Stimulated activated naive CD4-positive, alpha-beta T cell treated with Interleukin-2 at 50 U/mL for 16 hours (primary cell): ENCODE measurements at places on chromosomes 5 and 9.
A peak's percentile ranks its signal among the peaks of the same experiment; 100 is the strongest.

GRCh38 chr9:136281421-136282271 is 22.2 kb downstream of the CCDC187 start:
- no peak for DNase-seq

GRCh38 chr5:68776381-68776780 is 317.4 kb upstream of the SLC30A5 start:
- no peak for DNase-seq

GRCh38 chr5:32193591-32193990 is 19.5 kb upstream of the GOLPH3 start:
- DNase-seq: no peak

- no peak for DNase-seq
These were observed 9.9 kb upstream of the B4GALT1 start for GRCh38 chr9:33177086-33177485.

DNA sequence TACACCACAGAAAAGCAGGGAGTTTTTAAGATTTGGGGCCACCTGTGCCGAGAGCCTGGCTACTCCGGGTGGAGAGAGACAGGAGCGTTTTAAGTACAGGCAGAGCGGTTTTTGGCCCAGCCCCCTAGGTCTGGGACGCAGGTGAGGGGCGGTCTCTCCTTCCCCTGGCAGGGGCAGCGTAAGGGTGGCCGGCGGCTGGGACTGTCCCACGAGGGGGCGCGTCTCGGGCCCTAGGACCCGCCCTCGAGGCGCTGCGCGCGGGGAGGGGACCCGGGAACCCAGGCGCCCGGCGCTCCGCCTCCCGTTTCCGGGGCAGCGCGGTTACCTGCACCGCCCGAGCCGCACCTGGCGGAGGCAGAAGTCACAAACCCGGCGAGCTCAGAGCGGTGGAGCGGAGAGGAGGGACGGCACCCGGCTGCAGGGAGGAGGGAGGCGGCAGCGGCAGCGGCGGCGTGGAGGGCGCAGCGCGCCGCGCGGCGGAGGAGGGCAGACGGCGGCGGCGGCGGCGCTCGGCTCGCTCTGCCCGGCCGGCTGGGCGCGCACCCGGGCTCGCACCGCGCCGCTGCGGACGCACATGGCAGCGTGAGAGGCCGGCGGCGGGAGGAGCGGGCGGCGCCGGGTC is at the start of gene WWC1:
Gene WWC1 (plus strand): TSS at position 304 of the 622 bp plus-strand sequence. CDS start 508 bp downstream, outside the sequence.
- peak; percentile 40 for DNase-seq

DNA sequence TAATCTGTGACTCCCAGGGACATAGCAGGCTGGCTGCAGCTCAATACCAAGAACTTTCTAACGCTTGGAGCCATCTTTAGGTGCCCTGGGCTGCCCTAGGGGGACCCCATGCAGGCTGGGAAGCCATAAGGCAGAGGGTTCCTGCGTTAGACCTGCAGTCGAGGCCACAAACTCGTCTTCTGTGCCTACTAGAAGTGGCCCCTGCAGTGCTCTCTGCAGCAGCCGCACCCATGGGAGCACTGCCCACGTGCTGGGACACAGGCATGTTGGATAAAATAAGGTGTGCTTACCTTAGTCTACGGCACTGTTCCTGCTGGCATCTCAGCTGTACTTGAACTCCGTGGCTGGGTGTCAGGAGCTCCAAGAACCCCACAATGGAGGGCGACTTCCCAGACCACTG is 9.4 kb downstream of the TOR1B start:
- DNase-seq: no peak

GRCh38 chr5:15421381-15421780 is 78.6 kb upstream of the FBXL7 start:
- DNase-seq: no peak

DNA sequence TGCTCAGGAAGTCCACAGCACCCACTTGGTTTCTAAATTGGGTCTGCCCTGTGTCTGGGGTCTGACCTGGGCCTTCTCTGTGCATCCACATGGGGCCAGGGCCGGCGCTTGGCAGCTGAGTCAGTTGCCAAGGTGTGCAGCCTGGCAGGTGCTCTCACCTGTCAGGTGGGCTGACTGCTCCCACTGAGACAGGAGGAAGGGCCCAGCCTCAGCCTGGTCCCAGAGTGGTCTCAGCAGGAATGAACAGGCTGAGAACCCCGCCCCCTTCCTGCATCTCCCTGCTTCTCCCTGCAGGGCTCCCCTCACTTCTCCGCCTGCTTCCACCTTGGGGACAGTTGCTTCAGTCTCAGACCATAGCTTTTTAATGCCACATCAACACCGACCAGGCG is 60.5 kb downstream of the BARX1 start:
- no peak for DNase-seq

DNA sequence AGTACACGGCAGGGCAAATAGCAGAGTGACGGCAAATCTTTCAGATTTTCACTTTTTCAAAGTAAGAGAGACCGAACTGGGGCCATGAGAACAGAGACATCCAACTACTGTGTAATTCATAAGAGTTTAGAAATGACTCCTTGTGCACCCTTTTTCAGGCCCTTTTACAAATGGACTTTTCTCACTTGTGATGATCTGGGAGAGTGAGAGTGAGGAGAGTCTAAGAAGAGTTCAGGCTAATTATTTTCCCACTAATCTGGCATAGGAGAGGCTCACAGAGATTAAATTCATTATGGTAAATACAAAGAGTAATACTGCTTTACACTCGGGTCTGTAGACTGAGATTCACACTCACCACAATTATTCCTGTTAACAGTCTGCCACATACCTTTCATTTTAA is 880 bp upstream of the CCNG1 start:
- no peak for DNase-seq

DNA sequence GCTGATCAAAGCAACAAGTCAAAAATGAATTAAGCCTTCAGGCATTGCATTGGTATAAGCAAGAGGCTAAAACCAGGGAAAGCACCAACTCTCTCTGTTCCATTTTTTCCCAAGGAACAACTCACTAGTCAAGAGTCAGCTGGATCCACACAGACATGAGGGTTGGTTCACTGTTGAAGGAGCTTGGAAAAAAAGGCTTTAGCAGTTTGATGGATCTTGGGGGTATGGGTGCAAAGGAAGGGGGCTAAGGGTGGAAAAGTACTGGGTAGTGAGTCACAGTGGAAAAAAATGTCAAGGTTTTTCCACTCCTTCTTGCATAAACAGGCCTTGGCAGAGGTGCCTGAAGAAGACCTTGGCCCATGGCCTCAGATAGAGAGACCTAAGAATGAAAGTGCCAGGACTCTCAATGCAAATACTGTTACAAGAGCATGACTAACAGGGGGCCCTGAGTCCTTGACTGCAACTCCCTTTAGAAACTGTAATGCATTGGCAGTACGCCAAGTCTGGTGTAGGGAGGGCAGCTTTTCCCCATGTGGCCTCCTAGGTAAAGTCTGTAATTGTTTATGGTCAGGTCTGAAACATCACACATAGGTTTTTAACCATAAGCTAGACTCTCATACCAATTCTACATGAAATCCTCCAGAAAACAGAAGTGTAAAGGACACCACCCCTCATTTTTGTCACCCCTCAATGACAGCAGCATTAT is 23.7 kb downstream of the ACTL7A start:
- DNase-seq: peak; percentile 2

- no peak for DNase-seq
These were observed 1350.1 kb upstream of the C9orf72 start for GRCh38 chr9:28923351-28923750.

DNA sequence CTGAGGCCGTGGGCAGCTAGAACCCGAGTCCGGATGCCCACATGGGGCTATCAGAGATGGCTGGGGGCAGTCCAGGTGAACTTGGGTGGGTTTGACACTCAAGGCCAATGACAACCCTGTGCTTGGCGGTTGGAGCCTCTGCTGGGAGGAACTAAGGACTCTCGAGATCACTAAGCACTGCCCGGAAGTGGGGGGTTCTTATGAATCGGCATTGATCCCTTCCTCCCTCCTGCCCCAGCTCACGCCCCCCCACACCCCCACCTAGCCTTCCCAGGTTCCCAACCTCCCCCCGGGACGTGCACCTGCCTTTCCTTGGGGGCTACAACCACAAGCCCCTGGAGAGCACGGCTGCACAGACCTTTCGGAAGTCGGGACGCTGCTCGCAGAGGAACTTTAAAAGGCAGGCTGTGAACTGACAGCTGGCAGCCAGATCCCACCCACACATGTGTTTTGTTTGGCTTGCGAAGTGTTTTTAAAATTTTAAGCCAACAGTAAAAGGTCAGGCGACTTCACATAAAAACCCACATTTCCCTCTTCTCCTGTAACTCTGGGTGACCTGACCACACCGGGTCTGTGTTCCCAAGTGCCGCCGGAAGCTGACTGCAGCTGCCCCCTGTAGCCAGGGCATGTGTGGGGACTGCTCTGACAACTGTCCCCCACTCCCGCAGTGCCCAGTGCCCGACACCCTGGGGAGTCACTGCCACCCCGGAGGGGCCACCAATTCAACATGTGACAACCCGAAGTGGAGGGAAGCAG is 5.1 kb upstream of the RALGDS start:
- DNase-seq: no peak

- no peak for DNase-seq
These were observed 61.7 kb upstream of the ELAVL2 start for GRCh38 chr9:23887781-23888180.

GRCh38 chr5:123673107-123673506 is 161.1 kb downstream of the CSNK1G3 start:
- no peak for DNase-seq

GRCh38 chr5:106097340-106097739 is 1573.4 kb downstream of the EFNA5 start:
- no peak for DNase-seq

DNA sequence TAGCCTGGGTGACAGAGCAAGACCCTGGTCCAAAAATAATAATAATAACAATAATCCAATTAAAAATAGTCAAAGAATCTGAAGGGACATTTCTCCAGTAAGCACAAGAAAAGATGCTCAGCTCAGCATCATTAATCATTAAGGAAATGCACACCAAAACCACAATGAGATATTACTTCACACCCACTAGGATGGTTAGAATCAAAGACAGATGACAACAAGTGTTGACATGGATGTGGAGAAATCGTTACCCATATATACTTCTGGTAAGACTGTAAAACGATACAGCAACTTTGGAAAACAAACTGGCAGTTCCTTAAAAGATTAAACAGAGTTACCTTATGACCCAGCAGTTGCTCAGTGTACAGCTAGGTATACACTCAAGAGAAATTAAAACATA is 5.3 kb upstream of the FANCG start:
- no peak for DNase-seq

DNA sequence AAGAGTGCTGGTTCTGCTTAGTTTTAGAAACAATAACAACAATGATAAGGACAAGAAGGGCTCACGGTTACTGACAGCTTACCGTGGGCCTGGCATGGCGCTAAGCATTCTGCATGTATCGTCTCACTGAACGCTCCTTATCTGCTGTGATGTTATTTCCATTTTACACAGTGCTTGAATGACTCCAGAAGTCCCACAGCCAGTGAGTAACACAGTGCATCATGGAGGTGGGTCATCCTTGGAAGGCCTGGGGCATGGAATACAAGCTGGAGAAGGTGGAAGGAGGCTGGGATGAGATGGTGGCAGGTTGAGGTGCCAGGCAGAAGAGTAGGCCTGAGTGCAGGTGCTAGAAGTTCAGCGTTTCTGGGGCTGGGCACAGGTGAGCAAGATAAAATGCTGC is 36.5 kb upstream of the FAT2 start:
- DNase-seq: no peak

DNA sequence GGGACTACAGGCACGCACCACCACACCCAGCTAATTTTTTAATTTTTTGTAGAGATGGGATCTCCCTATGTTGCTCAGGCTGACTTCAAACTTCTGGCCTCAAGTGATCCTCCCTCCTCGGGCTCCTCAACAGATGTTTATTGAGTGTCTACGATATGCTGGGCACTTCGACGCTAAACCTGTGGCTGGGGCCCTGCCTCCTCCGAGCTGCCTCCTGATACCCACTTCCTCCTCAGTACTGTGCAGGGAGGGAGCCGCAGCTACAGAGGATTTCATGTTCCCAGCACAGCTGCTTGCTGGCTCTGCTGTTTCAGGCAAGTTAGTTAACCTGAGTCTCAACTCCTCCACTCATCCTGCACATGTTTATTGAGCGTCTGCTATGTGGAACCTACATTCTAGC is 9.6 kb downstream of the AIF1L start:
- no peak for DNase-seq

GRCh38 chr9:91580136-91580535 is 156.5 kb upstream of the NFIL3 start:
- DNase-seq: no peak

DNA sequence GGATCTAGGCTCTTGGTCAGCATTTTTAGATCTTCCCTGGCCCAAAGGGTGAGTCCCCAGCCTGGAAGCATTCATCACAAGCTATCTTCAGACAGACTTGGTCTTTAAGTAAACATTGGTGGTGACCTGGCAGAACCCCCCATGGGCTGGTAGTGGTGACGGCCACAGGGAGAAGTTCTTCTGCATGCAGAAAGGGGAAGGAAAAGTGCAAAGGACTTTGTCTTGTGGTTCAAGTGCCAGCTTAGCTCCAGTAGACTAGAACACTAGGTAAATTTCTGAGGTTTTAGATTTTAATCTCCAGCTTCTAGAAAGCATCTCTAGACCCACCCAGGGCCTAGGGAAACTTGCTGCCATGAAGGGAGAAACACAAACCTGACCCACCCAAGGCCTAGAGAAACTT is 584.0 kb downstream of the CHSY3 start:
- no peak for DNase-seq

DNA sequence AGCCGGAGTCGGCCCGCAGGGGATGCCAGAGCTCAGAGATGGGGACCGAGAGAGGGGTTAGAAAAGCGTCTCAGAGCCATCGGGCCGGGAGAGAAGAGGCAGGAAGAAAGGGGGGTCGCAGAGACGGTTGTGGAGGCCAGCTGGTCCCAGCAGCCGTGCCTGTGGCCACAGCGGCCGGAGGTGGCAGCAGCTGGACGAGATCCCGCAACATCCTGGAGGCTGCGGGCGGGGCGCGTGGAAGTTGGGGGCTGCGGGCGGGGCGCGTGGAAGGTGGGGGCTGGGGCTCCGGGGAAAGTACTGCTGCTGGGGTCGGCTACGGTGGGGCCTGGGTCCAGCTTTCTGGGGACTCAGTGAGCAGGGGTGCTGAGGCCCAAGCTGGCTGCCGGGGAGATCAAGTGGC is 34.4 kb upstream of the EGFL7 start:
- no peak for DNase-seq

DNA sequence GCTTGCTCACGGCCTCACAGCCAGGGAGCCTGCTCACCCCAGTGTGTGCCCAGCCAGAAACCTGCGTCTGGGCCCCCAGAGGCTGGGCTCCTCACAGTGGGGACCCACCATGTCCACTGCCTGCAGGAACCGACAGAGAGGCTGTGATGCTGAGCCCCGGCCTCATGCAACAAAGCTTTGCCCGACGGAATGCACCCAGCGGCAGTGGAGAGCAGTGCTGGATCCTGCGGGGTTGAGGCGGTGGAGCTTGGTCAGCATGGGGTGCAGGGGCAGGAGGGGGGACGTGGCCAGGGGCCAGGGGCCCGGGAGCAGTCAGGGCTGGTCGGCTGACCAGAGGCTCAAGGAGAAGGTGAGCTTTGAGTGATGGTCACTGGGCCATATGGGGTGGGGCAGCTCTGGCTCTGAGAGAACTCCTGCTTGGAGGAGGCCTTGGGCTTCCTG is 7.7 kb upstream of the CEP72 start:
- no peak for DNase-seq

GRCh38 chr9:113932906-113933584 is 56.9 kb downstream of the ZNF618 start:
- no peak for DNase-seq
